ENCODE measurements at places on chromosomes 12 and 14. TPM values are rescaled to one million over a fixed set of nuclear protein-coding genes. Genes with fewer than 3 reads are reported as not detected.

The KITLG gene
- total RNA-seq = 14.2 TPM

The APOF gene
- total RNA-seq = not detected

The SRRM4 gene
- not detected for total RNA-seq

The CREBL2 gene
- total RNA-seq = 18.7 TPM

The CYP27B1 gene
- 1.7 TPM for total RNA-seq

The PLEK2 gene
- total RNA-seq = 19.4 TPM

The HOXC12 gene
- total RNA-seq = not detected

The C12orf56 gene
- total RNA-seq = not detected

The AKT1 gene
- 83.1 TPM for total RNA-seq

The LUM gene
- total RNA-seq = not detected

The TBX5 gene
- not detected for total RNA-seq

The PIWIL1 gene
- total RNA-seq = not detected

The ACTN1 gene
- total RNA-seq = 190 TPM

The RFX4 gene
- not detected for total RNA-seq

The SLC4A8 gene
- total RNA-seq = 0.74 TPM

The SOAT2 gene
- total RNA-seq = 0.40 TPM

The PPFIA2 gene
- not detected for total RNA-seq

The KRT2 gene
- not detected for total RNA-seq

The TIMELESS gene
- total RNA-seq = 37.5 TPM

The C1R gene
- total RNA-seq = 41.1 TPM

The ANG gene
- 8.7 TPM for total RNA-seq

The SMCO3 gene
- total RNA-seq = not detected

The POTEG gene
- 0.06 TPM for total RNA-seq

The FGF6 gene
- not detected for total RNA-seq

The ABCB9 gene
- 13.1 TPM for total RNA-seq

The PSME2 gene
- total RNA-seq = 161 TPM

The RBMS2 gene
- 10.0 TPM for total RNA-seq

The KIF26A gene
- 3.4 TPM for total RNA-seq

The LMO3 gene
- not detected for total RNA-seq

The IL26 gene
- not detected for total RNA-seq

The FBXW8 gene
- 6.2 TPM for total RNA-seq

The SIX6 gene
- not detected for total RNA-seq

The HSPA2 gene
- total RNA-seq = 36.6 TPM

The ACSM4 gene
- not detected for total RNA-seq

The FBRSL1 gene
- 92.4 TPM for total RNA-seq

The ANKRD9 gene
- total RNA-seq = 11.0 TPM

The GPX2 gene
- total RNA-seq = 195 TPM

The IKZF4 gene
- total RNA-seq = 1.7 TPM

The FAM186B gene
- 0.16 TPM for total RNA-seq

The PGF gene
- 5.1 TPM for total RNA-seq

The SERPINA1 gene
- total RNA-seq = 3.1 TPM

The BDKRB2 gene
- 1.7 TPM for total RNA-seq

The NEUROD4 gene
- not detected for total RNA-seq

The ZC2HC1C gene
- total RNA-seq = 5.1 TPM

All from A549 treated with GW870086 at 1 μM for 4 hours (cell line).